Fibroblast of skin of scalp (primary cell): ENCODE measurements at places on chromosomes 3 and 15.

DNA sequence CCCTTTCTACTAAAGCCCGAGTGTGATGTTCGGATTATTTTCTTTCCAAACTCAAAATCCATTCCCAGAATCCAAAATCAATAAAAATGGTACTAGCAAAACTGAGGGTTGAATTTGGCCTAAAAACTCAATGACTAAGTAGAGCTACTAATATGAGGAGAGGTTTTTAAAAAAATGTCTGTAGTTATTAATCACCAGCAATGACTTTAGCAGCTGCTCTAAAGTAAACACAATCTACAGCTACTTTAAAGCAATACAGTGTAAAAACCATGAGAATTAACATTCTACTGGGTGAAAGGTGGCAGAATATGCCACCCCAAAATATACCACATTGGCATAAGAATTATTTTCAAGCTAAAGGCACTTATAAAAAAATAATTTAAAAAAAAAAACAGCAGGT, 23.5 kb downstream of the FHIT start:
- no peak for DNase-seq

DNA sequence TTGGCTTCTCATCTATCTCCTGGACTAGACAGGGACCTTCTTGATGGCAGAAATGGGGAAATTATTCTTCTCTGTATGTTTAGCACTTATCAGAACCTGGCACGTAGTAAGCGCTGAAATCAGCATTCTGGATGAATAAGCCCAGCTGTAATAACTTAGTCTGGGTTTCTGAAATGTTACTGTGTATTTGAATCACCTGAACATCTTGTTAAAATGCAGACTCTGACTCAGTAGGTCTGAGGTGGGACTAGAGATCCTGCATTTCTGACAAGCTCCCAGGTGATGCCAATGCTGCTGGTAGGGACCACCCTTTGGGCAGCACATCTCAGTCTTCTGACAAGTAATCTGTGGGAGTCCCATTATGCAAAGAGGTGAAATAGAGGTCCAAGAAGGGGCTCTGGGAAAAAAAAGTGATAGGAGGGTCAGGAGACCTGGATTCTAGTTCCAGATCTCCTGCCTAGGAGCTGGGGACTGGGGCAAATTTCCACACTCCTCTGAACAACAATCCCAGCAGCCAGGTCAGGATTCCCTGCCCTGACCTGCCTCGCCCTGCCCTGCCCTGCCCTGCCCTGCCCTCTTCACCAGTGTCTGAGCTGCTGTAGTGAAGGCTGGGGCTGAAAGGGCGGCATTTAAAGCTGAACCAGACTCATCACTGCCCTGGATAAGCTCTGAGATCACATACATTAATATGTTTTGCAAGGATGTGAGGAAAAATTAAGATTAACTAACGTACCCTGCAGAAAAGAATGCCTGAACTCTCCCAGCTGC, 17.2 kb upstream of the SLC6A11 start:
- DNase-seq = no peak

DNA sequence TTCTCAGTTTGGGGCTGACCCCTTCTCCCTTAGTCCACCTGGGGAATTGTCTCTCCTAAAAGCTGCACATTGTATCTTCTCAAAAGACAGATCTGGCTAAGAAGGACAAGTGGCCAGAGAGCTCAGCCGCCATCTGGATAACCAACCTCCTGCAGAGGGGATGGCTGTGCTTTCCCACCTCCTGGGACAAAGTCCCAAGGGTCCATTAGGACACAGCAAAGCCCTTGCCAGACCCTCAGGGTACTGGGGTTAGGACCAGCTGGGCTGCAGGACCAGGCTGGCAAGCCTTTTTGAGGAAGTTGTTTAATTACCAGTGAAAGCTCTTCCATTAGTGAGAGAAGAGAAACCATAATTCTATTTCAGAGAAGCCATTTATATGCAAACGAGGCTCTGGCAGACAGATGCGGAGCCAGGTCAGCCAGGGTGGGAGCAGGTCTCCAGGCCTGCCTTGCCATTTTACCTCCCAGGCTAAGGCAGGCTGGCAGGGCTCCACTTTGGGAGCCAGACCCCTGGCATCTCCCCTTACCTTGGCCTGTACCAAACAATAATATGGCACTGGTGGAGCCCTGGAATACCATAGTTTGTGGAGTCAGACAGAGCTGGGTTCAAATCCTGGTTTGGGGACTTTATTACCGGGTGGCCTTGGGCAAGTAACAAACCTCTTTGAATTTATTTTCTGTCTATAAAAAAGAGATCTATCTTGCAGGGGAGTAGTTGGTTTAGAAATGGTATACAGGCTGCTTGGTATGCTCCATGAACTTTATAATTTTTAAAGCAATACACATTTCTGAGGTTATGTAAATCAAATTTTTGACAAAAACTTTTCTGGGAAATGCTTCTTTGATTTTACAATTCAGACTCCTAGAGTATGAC, 17.9 kb downstream of the SHF start:
- no peak for DNase-seq

GRCh38 chr15:41936649-41937567, 35.4 kb downstream of the EHD4 start:
- DNase-seq = peak; percentile 29
